Aorta (tissue), 5 donors: ENCODE measurements at places on chromosomes 13 and 19. TPM values are rescaled to one million over a fixed set of nuclear protein-coding genes. Genes with fewer than 3 reads are reported as not detected.

DNA sequence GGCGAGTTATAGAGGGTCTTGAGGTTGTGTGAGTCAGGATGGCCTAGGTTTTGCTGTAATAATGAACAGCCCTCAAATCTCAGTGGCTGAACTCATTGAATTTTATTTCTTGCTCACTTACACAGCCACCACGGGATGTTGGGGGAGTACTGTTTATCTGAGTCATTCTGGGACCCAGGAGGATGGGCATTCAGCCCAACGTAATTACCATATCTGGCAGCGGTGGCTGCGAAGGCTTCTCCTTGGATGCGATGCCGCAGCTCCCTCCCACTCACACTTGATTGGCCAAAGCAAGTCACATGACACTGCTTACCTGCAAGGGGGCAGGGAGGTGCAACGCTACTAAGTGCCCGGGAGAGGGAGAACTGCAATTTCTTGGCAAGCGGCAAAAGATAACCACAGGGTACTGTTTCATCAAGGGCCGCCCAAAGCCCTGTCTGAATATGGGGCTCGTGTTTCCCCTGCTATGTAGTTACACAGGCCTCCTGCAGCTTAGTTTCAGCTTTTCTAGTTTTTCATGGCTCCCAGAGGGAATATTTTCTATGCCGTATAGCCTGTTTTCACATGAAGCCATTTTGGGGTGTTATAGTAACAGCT lies 19.9 kb downstream of the ZSWIM9 start:
- H3K36me3 ChIP-seq, result no peaks in the 10 kb centered on the region
- H3K4me1 ChIP-seq, result no peaks in the 10 kb centered on the region
- H3K27ac ChIP-seq, result no peak overlapping the region
- H3K27me3 ChIP-seq, result no peaks in the 10 kb centered on the region

ZNF69 gene
- total RNA-seq, result 8.1 TPM

DNA sequence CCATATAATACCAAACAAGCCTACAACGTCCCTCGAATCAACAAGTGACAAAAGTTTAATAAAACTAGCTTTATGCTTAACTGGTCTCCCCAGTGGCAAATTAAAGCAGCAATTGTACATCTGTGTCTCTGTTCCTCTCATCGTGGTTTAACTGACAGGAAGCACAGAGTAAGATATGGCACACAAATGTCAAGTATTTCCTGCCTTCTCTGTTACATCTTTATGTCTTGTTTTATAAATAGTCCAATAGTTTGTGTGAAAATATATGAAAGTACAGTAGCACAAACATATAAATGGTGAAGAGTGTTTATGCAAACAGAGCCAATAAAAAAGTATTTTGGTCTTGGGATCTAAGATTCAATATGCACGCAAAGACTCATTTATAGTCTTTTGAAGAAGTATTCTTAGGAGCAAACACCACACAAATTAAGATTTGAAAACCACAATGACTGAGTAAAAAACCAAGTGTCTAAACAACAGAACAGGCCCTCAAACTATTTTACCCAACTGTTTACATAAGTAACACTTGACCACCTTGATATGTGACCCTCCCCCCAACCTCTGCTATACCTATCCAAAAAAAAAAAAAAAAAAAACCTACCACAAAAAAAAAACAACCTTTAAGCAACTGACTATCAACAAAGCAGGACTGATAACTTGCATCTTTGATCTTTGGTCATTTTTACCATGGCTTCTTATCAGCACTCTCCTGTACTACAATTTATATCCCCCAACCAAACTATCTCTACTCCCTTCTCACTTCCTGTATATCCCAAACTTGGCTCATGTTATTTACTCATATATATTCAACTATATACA lies 14.0 kb downstream of the ELF1 start:
- no peak overlapping the region for H3K4me3 ChIP-seq
- DNase-seq, result no peak
- no peaks in the 10 kb centered on the region for H3K27me3 ChIP-seq
- H3K4me1 ChIP-seq, result no peaks in the 10 kb centered on the region
- no peaks in the 10 kb centered on the region for H3K36me3 ChIP-seq

NLRP9 gene
- total RNA-seq, result not detected

DNA sequence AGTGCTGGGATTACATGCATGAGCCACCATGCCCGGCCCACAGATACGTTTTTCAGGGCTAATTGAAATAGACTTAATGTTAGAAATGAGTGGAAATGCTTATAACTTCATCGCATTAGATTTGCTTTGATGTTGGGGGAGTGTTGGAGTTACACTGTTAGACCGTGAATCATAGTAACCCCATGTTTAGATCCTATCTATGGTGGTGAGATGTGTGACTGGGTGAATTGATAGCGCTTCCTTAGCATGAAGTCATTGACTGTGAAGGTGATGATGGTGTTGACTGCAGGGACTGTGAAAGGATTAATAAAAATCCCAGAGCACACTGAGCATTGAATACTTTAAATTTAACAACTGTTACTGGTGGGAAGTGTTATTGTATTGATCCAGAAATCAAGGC lies 1.7 kb downstream of the ZNF264 start:
- H3K27me3 ChIP-seq, result no peaks in the 10 kb centered on the region
- H3K27ac ChIP-seq, result no peak overlapping the region
- peaks cover 5% of the 10 kb centered on the region for H3K4me1 ChIP-seq
- DNase-seq, result no peak
- H3K4me3 ChIP-seq, result no peak overlapping the region

- no peaks in the 10 kb centered on the region for H3K27me3 ChIP-seq
- no peak overlapping the region for H3K27ac ChIP-seq
- H3K4me1 ChIP-seq, result no peaks in the 10 kb centered on the region
- DNase-seq, result peak; percentile 14
- no peak overlapping the region for H3K4me3 ChIP-seq
- no peaks in the 10 kb centered on the region for H3K36me3 ChIP-seq
These were observed 3.5 kb upstream of the RPS9 start for GRCh38 chr19:54197121-54197520.

PTGER1 gene
- total RNA-seq, result 4.4 TPM

- H3K4me3 ChIP-seq, result no peak overlapping the region
- H3K4me1 ChIP-seq, result no peaks in the 10 kb centered on the region
- no peak overlapping the region for H3K27ac ChIP-seq
- no peaks in the 10 kb centered on the region for H3K36me3 ChIP-seq
- no peak for DNase-seq
These were observed 331.0 kb upstream of the DACH1 start for GRCh38 chr13:72198042-72198441.

DNA sequence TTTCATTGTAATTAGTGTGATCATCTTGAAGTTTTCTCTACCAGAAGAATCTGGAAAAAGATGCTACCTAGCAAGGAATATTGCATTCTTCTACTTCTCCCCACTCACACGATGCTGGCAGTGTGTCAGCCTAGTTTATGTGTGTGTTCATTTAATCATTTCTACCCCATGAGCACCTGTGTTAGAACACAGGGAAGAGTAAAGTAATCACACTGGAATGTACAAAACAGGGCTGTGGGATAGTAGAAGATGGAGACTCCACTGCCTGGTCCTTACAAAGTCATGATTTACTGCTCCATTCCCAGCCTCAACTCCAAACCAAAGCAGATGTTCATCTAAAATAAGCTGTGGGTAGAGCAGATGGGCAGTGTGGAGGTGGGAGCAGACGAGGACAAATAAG lies 47.7 kb upstream of the RGCC start:
- H3K4me1 ChIP-seq, result no peaks in the 10 kb centered on the region
- no peak for DNase-seq
- no peak overlapping the region for H3K27ac ChIP-seq
- no peaks in the 10 kb centered on the region for H3K27me3 ChIP-seq
- no peak overlapping the region for H3K4me3 ChIP-seq

PABPC3 gene
- total RNA-seq, result 0.15 TPM

DNA sequence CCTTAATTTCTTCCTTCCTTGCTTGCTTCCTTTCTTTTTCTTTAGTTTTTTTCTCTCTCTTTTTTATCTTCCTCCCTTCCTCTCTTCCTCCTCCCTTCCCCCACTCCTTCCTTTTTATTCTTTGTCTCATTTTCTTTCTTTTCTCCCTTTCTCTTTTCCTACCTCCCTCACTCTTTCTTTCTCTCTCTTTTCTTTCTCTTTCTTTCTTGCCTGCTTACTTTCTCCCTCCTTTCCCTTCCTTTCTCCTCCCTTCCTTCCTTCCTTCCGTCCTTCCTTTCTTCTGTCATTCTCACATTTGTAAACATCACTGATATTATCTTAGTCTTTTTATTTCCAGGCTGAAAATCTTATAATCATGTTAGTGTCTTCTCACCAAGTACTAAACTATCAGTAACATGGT lies 38.8 kb downstream of the SLITRK5 start:
- H3K4me3 ChIP-seq, result no peak overlapping the region
- peaks cover 2% of the 10 kb centered on the region for H3K27me3 ChIP-seq
- no peak for DNase-seq
- H3K27ac ChIP-seq, result no peak overlapping the region

DNA sequence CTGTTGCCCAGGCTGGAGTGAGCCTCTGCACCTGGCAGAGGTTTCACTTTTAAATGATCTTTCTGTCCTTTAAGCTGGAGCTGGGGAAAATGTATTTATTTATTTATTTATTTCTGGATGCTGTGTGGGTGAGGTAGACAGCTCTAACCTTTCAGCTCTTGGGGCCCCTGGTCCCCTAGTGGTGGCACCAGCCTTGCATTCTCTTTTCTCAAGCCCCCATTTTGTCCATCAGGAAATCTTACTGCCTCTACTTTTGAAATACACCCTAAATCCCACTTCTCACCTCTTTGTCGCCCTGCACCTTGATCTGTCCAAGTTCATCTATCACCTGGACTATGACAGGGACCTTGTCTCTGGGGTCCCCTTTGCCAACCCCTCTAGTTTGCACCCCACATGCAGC lies 2.1 kb upstream of the B9D2 start:
- H3K4me1 ChIP-seq, result no peaks in the 10 kb centered on the region
- no peak overlapping the region for H3K27ac ChIP-seq
- H3K36me3 ChIP-seq, result no peaks in the 10 kb centered on the region
- H3K4me3 ChIP-seq, result no peak overlapping the region
- no peaks in the 10 kb centered on the region for H3K27me3 ChIP-seq

DNA sequence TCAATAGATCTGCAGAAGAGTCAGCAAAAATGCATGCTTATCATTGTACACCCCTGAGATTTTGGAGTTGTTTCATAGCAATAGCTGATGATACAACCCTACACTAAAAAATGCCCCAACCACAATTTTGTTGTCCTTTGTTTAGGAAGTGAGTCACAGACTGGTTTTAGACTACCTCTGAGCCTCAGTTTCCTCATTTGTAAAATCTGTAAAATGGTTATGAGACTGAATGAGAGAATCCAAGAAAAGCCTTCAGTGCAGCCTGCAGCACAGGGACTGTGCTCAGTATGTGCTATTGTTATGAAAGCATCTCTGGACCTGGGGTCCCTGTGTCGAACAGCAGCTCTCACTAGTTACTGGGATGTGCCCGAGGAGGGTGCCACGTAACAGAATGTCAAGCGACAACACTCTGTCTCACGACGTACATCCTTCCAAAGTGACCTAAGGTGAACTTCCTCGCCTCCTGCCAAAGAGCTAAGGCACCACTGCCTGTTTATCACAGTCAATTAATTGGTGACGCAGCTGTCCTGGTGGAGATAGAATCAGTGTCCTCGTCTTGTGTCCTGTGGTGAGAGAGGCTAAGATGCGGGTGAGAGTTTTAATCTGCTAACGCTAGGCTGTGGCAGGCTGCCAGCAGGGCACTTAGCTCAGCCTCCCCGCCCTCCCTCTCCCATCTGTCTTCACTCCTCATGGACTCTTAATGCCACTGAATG lies 18.1 kb downstream of the DHRS12 start:
- H3K4me3 ChIP-seq, result no peak overlapping the region
- no peaks in the 10 kb centered on the region for H3K4me1 ChIP-seq
- H3K27ac ChIP-seq, result no peak overlapping the region
- H3K27me3 ChIP-seq, result no peaks in the 10 kb centered on the region

GRCh38 chr19:49772850-49773432 lies 6.1 kb downstream of the AP2A1 start:
- H3K4me1 ChIP-seq, result no peaks in the 10 kb centered on the region
- DNase-seq, result no peak
- no peaks in the 10 kb centered on the region for H3K36me3 ChIP-seq
- no peaks in the 10 kb centered on the region for H3K27me3 ChIP-seq

GRCh38 chr13:71483733-71484132 lies 383.3 kb downstream of the DACH1 start:
- no peaks in the 10 kb centered on the region for H3K27me3 ChIP-seq
- H3K4me1 ChIP-seq, result no peaks in the 10 kb centered on the region
- no peaks in the 10 kb centered on the region for H3K36me3 ChIP-seq
- no peak overlapping the region for H3K4me3 ChIP-seq
- H3K27ac ChIP-seq, result no peak overlapping the region
